ENCODE measurements at places on chromosomes 3 and 15.

- DNase-seq, result no peak
Measured at GRCh38 chr3:109869586-109869985, 532.2 kb upstream of the DPPA4 start.

DNA sequence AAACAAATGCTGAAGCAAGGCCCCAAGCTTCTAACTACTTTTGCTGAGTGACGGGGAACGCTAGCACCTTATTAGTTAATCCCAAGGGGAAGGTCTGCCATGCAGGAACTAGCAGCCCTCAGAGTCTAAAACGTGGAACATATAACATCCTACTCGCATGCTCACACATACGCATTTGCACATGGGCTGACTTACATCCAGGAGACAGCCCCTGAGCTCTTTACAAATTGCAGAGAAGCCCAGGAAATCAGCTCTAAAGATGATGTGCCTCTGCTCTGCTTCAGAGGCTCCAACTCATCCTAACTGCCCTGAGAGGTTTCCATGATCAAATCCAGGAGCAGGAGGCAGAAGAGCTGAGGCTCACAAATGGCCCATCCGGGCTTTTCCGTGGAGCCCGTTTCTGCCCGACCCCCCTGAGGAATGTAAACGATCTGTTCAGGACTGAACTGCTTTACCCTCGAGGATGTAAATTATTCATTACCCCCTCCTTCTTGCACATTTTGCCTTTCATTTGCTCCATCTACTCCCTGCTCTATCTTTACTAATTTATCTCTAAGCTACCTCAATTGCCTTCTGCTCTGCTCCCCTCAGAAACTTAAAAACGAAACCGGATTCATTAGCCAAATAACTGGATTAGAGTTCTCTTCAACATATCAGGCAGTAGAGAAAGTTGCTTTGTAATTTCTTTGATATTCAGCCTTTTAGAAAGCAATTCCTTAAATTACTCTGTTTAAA is 141.9 kb upstream of the CCDC54 start:
- DNase-seq, result no peak

GRCh38 chr3:63479661-63480035 is 172.8 kb upstream of the SNTN start:
- DNase-seq, result no peak

DNA sequence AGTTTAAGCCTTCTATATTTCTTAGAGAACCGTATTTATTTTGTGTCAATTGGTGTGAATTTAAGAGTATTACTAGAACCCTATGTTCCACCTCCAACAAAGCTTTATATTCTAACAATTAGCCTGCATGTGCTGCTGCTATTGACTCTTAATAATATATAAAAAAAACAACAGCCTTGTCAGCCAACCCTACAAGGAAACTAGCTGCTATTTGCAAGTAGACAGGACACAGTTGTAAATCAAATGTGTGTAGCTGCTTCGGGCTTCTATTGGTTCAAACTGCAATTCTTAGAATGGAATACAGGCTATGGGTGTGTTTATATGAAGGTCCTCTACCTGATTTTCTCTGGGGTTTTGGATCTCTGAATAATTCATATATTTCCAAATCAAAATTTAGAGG is 60.7 kb downstream of the ZBTB20 start:
- DNase-seq, result no peak

DNA sequence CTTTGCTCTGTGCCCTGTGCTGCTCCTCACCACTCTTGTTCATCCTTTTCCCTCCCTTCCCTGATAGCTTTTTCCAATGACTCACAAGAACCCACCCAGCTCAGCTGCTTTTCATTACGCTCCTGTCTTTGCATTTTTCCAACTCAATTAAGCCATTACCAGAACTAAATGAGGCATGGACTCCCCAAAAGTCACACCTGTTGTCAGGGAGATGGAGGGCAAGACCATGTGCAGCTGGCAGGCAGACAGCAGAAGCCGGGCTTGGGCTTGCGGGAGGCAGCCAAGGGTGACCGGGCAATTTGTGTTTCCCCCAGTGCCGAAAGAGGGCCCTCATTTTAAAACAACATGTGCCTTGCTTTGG is 64.3 kb downstream of the CASR start:
- no peak for DNase-seq

GRCh38 chr3:34157491-34157890 is 359.1 kb downstream of the PDCD6IP start:
- no peak for DNase-seq

GRCh38 chr3:100761211-100761942 is 52.1 kb downstream of the TFG start:
- no peak for DNase-seq

DNA sequence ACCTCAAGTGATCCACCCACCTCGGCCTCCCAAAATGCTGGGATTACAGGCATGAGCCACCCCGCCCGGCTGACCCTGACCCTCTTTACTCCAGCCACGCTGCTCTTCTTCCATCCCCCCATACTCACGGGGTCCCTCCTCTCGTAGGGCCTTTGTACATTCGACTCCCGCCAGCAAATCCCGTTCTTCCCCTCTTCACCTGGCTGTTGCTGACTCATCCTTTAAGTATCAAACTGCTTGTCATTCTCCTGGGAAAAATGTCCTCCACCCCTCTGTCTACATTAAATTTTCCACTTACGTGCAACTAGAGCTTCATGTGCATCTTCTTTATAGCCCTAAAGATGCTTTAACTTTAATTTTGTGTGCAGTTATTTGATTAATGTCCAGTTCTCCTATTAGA is 203.1 kb downstream of the OPA1 start:
- no peak for DNase-seq

GRCh38 chr3:89238846-89239245 is 131.4 kb downstream of the EPHA3 start:
- no peak for DNase-seq

- no peak for DNase-seq
Measured at GRCh38 chr15:64112904-64113303, 17.1 kb downstream of the SNX1 start.

- DNase-seq, result no peak
Measured at GRCh38 chr3:171049861-171050444, 23.4 kb upstream of the SLC2A2 start.

DNA sequence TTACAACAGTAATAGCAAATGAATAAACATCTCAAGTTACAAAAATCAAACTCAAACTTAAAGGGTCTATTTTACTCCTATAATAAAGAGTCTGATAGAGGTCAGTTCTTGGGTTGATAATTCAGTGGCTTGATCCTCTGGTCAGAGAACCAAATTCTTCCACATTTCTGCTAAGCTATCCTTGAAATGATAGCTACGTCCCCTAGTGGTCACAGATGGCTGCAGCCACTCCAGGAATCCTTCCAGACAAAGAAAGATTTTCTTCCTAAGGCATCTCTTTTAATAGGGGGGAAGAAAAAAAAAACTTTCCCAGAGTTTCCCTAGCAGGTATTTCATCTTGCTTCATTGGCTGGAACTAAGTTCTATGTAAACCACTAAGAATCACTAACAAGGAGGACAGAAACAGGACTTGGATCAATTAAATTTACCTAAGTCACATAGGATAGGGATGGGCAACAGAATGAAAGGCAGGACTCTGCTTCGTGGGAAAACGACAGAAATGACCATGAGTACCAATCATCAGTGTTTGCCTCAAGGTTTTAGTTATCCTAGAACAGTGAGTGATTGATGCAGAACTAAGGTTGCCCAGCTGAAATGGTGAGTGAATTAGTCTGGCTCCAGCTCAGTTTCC is 160.7 kb downstream of the STAC start:
- no peak for DNase-seq

- no peak for DNase-seq
Measured at GRCh38 chr3:141127344-141128125, 76.4 kb downstream of the SPSB4 start.

- no peak for DNase-seq
Measured at GRCh38 chr3:148889828-148890227, 24.7 kb downstream of the CPA3 start.

GRCh38 chr15:22827125-22827524 is 11.3 kb upstream of the NIPA2 start:
- DNase-seq, result no peak

- no peak for DNase-seq
Measured at GRCh38 chr3:13636874-13637273, 87.9 kb downstream of the FBLN2 start.

DNA sequence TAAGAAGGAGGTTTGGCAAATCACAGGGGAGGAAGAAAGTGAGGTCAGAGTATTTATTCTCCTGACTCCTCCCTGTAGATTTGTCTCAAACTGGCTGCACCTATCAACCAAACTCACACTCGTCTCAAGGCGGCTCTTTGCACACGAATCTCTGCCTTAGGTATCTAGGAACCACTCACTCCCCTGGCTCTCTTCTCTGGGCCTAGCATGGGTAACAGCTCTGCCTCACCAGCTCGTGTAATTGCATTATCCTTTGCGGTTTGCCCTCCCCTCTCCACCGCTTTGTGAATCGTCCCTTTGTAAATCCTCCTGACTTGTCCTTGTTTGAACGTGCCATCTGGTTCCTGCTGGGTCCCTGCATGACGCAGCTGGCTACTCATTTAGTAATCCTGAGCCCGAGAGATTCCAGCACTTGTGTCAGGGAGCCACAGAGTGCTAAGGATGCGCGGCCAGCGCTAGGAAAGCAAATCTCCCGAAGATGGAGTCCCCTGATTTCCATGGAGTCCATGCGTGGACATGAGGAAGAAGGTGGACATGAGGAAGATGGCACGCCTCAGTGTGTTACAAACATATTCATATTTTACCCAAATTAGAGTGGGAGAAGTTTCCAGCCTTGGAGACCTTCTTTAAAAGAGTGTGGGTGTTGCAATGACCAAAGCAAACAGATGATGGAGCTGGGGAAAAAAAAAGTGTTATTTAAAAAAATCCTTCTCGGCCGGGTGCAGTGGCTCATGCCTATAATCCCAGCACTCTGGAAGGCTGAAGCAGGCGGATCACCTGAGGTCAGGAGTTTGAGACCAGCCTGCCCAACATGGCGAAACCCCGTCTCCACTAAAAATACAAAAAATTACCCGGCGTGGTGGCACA is 26.7 kb downstream of the NRROS start:
- DNase-seq, result no peak

GRCh38 chr15:31824024-31824423 is 206.3 kb upstream of the CHRNA7 start:
- no peak for DNase-seq

GRCh38 chr3:60841355-60841754 is 409.9 kb downstream of the FHIT start:
- no peak for DNase-seq

- no peak for DNase-seq
Measured at GRCh38 chr3:12981306-12982275, 91.6 kb downstream of the IQSEC1 start.

DNA sequence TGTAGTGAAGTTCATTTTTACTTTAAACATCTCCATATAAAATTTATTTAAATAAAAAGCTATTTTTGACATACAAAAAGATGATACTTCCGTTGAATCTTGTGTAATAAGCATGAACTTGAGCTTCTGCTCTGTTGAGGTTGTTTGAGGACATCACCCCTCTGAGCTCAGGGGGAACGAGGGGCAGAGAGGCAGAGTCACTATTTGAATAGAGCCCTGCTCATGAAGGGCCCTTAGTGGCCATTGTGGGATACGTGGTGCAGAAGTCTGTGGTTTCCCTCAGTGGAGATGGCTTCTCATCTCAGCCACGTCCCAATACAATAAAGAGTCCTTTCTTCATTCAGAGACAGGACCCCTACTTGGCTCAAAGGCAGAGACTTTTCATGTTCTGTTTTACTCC is 10.6 kb downstream of the CEMIP start:
- DNase-seq, result no peak

GRCh38 chr3:184506561-184506991 is 55.0 kb upstream of the EPHB3 start:
- no peak for DNase-seq

- DNase-seq, result no peak
Measured at GRCh38 chr3:988785-989184, 104.0 kb upstream of the CNTN6 start.

Measured in prostate gland (tissue), 2 donors.